Endodermal cell (in vitro differentiated cells): ENCODE measurements at places on chromosomes 6 and 20.

GRCh38 chr6:85418059-85418458, 31.8 kb upstream of the NT5E start:
- DNase-seq = no peak

- DNase-seq = no peak
Measured at GRCh38 chr6:37643851-37644672, 53.6 kb downstream of the MDGA1 start.

- no peak for DNase-seq
Measured at GRCh38 chr20:16057651-16058050, 515.6 kb downstream of the KIF16B start.

- no peak for DNase-seq
Measured at GRCh38 chr6:114164207-114164606, 178.6 kb downstream of the HS3ST5 start.

DNA sequence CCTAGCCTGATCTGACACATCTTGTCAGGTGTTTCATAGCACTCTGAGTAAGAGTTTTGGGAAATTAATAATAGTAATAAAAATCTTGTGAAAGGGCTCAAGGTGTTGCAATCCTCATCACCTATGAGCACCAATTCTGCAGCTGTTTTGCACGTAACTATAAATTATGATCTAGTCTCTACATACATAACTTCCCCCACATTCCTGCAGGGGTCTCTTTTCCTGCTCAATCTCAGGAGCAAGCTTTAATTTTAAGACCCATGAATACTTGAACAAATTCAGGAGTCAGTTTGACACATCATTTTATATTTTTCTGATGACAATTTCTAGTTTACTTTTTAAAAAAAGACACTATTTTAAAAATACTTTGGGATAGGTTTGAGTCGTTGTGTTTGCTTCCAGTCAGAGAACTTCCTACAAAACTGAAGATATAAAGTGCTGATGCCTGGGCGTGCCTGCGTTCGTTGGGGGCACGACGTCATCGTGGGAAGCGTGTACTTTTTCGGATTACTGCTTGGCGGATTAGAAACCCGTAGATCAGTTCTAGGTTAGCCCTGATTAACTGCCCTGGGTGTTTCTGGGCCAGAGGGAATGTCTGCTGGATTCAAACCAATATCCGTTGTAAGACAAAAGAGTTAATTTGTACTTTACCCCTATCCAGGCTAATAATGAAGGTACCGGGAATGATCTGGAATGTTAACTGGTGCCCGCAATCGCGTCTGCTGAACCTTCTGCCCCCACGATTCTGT, 1.0 kb upstream of the E2F3 start:
- DNase-seq = no peak

- DNase-seq = no peak
Measured at GRCh38 chr6:21856456-21856825, 262.9 kb downstream of the SOX4 start.

GRCh38 chr6:23696992-23697391, 429.0 kb upstream of the NRSN1 start:
- DNase-seq = no peak

- DNase-seq = no peak
Measured at GRCh38 chr6:115865914-115866313, 194.8 kb downstream of the FRK start.
